Activated T-helper 1 cell treated with anti-CD3 and anti-CD28 coated beads, Interleukin-2, amount 50 U/mL, for 16 hours (primary cell): ENCODE measurements at places on chromosomes 3 and 15.

DNA sequence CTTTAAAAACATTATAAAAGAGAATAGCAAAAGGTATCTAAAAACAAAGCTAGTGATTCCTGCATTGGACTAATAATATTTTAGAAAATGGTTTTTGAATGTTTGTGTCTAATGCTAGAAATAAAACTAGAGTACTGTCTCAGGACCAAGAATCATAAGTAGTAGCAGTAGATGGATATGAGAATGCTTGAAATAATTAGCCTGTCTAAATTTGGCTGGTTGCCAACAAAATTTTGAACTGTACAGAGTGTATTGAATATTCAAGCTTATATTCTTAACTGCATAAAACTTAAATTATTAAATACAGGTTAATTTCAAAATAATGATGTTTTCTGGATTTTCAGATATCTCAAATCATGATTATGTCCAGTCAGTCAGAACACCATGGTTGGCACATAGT, 14.0 kb downstream of the ABHD5 start:
- no peak for DNase-seq

- no peak for DNase-seq
These were observed 19.6 kb upstream of the CPOX start for GRCh38 chr3:98612996-98613517.

- no peak for DNase-seq
These were observed 106.0 kb downstream of the THRB start for GRCh38 chr3:24388611-24389010.

- no peak for DNase-seq
These were observed 38.7 kb downstream of the ROBO1 start for GRCh38 chr3:79729096-79729495.

- no peak for DNase-seq
These were observed 161.3 kb downstream of the AKAP13 start for GRCh38 chr15:85541744-85542143.

GRCh38 chr3:127172781-127173515, 20.0 kb upstream of the PRR23E start:
- no peak for DNase-seq

DNA sequence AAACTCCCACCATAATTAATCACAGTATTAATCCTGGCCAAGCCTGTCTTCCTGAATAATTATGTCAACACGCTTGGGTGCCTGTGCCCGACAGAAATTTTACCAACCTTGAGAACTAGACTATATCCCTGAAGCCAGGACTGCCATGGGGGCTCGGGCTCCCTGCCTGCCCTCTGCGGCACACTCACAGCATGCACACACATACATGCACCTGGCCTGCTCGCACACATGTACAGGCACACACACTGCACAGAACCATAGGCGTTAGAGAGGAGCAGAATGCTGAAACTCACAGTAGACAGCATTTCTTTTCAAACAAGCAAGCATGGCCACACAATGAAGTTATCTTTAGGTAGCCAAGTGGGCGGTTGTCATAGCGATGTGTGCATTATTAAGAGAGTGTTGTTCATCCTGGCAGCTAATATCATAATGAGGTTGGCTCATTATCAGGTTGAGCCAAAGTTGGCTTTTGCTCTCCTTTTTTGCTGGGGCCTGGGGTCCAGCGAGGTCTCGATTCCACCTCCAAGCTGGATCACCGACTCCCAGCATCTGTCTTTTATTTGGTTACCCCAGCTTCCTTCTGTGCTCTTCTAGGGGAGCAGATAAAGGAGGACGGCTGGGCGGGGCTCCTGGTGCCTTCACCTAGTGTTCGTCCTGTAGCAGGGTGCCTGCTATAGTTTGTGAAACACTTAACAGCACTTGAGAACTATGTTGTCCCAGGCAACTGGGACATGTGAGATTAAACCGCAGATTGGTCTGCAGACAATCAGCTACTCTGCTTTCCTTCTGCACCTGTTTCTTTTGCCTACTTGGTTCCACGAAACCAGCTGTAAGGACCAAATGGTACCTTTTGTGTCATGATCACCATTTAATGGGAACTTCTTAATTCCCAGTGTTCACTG, 91.4 kb downstream of the ZNF621 start:
- no peak for DNase-seq
